ENCODE measurements at places on chromosomes 5 and 9. TPM values are rescaled to one million over a fixed set of nuclear protein-coding genes. Genes with fewer than 3 reads are reported as not detected.

The GCNT4 gene
- polyA plus RNA-seq, result 0.27 TPM

The DIPK1B gene
- polyA plus RNA-seq, result 1.4 TPM

The PCDHGA7 gene
- polyA plus RNA-seq, result 1.4 TPM

The IL33 gene
- 32.2 TPM for polyA plus RNA-seq

The TIMD4 gene
- polyA plus RNA-seq, result 0.10 TPM

The CNTNAP3B gene
- 0.24 TPM for polyA plus RNA-seq

The ZBTB34 gene
- 3.4 TPM for polyA plus RNA-seq

The WNK2 gene
- polyA plus RNA-seq, result 17.6 TPM

The CDX1 gene
- 0.24 TPM for polyA plus RNA-seq

The NDUFB6 gene
- polyA plus RNA-seq, result 23.2 TPM

The IL4 gene
- not detected for polyA plus RNA-seq

The PCDHB15 gene
- polyA plus RNA-seq, result 2.2 TPM

The DAPK1 gene
- polyA plus RNA-seq, result 15.6 TPM

The HTR4 gene
- polyA plus RNA-seq, result 0.38 TPM

The ELOVL7 gene
- 3.1 TPM for polyA plus RNA-seq

The OR1J2 gene
- not detected for polyA plus RNA-seq

Measured in adrenal gland (tissue), 19 donors.